ENCODE measurements at places on chromosomes 13 and 19.

GRCh38 chr19:4738734-4739133 is 15.1 kb upstream of the DPP9 start:
- no peak for DNase-seq

DNA sequence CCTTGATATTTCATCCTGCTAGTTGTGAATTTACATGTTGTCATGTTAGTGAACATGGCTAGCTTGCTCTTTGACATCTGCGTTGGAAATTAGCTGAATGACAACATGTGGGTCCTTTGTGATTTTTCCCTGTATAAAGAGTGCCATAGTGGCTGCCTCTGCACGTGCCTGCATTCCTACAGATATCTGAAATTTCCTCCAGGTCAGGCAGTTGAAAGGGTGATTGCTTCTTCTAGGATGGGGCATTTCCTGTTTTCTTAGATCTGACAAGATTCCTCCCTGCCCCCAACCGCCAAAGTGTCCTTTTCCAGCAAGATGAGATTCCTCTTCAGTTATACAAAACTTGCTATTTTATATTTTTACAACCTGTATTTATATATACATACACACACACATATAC is 8.8 kb downstream of the ZNF525 start:
- no peak for DNase-seq

DNA sequence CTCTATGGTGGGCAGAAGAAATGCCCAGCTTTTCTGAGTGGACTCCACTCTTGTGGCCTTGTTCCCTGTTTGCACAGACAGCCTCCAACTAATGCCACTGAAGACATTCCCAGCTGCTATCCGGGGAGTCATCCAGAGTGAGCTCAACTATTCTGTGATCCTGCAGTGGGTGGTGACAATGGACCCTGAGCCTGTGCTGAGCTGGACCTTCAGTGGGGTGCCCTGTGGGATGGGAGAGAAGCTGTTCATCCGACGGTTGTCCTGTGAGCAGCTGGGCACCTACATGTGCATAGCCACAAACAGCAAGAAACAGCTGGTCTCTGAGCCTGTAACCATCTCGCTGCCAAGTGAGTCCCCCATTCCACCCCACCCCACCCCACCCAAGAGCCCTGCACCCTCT is 10.3 kb downstream of the IGSF23 start:
- DNase-seq = no peak

DNA sequence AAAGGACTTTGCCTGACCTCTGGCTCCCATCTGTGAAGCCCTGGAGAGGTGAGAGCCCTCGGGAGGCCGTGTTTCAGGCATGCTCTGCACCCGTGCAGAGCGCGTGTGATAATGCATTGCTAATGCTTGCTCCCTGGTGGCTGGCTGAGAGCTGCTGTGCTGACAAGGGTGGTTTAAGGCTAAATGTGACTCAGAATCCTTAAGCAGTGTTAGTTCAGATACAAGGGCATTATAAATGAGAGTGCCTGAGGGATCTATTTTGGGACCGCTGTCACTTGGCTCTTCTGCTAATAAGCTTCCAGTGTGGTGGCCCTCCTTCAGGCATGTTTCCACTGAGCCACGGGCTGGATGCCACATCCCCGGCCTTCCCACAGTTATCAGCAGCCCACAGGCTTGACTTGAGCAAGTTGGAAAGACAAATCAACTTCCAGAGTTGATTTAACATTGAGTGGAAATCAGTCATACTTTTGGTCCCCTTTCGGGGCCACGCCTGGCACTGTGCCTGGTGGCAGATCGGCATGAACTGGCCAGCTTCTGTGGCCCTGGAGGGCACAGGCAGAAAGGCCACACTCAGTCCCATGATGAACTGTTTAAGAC is 17.0 kb downstream of the ALOX5AP start:
- no peak for DNase-seq

DNA sequence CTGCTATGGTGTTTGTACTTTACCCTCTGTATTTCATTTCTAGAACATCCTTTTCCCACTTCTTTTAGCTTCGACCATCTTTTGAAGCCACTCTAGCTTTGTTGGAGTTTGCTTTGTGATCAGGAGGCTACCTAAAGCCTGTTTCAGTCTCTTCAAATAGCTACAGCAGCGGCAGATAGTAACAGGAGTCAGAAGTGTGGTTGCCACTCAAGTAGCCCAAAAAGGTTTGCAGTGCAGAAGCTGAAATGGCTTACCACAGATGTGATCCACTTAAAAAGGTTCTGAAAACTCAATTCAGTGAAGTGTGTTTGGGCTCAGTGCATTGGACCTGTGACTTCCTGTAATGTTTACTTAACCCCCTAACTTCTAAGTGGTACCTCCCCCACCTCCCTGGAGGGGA is 26.2 kb downstream of the WASF3 start:
- DNase-seq = no peak
